ENCODE measurements at places on chromosomes 5 and 9.
A peak's percentile ranks its signal among the peaks of the same experiment; 100 is the strongest.

GRCh38 chr5:133780619-133781280 is 168.4 kb upstream of the FSTL4 start:
- DNase-seq: no peak

DNA sequence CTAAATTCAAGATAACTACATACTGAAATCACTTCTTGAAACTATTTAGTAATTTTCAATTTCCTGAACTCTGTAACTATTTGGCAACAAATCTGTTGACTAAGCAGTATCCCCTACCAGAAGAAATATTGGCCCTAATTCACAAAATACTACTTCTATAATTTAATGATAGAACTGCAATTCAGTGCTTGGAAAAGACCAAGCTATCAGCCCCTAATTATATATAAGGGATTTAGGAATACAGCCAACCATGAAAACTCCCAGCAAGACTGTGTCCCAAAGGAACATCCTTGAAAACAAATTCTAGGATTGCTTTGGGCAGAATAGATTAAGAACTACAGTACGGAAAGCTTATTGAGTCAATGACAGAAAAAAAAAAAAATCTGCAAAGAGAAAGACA is 169.2 kb downstream of the RAB3C start:
- DNase-seq: no peak

DNA sequence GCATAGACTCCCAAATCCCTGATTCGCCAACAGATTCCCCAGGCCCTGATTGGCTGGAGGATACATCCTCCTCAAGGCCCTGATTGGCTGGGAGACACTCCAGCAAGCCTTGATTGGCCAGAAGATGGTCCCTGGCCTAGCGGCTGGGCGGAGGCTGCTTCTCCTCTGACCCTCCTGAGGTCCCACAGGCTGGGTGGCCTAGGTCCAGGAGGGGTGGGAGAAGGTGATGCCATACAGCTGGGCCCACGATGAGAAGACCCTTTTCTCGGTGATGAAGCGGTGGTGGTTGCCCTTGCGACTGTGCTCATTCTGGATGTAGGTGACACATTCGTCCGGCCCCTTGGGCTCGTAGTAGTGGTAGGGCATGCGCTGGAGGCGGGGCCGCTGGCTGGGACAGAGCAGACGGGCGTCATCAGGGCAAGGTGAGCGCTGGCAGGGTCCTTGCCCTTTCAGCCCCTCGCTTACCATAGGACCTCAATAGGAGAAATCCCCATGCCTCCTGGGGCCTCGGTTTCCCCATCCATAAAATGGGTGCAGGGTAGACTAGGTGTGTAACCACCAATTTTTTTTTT is 9.0 kb upstream of the AK1 start:
- DNase-seq: no peak

DNA sequence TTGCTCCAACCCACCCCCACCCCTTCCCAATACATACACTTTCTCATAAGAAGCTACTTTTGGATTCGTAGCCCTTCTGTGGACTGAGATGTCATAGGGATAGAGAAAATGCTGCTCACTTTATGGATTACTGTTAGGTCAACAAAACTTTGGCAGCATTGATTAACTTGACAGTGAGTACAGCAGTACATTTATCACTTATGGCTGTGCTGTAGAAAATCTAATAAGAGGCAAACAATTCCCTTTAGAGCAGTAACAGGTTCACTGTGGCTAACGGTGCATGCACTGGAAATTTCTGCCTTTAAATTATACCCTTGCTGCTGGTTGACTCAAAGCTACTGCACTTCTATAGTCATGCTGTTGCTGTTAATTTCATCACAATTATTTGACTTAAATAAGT is 59.2 kb downstream of the PPIC start:
- DNase-seq: no peak

GRCh38 chr9:95250462-95251221 is 66.9 kb downstream of the FANCC start:
- no peak for DNase-seq

- no peak for DNase-seq
Observed at GRCh38 chr9:99725852-99726251, 95.8 kb upstream of the NR4A3 start.

DNA sequence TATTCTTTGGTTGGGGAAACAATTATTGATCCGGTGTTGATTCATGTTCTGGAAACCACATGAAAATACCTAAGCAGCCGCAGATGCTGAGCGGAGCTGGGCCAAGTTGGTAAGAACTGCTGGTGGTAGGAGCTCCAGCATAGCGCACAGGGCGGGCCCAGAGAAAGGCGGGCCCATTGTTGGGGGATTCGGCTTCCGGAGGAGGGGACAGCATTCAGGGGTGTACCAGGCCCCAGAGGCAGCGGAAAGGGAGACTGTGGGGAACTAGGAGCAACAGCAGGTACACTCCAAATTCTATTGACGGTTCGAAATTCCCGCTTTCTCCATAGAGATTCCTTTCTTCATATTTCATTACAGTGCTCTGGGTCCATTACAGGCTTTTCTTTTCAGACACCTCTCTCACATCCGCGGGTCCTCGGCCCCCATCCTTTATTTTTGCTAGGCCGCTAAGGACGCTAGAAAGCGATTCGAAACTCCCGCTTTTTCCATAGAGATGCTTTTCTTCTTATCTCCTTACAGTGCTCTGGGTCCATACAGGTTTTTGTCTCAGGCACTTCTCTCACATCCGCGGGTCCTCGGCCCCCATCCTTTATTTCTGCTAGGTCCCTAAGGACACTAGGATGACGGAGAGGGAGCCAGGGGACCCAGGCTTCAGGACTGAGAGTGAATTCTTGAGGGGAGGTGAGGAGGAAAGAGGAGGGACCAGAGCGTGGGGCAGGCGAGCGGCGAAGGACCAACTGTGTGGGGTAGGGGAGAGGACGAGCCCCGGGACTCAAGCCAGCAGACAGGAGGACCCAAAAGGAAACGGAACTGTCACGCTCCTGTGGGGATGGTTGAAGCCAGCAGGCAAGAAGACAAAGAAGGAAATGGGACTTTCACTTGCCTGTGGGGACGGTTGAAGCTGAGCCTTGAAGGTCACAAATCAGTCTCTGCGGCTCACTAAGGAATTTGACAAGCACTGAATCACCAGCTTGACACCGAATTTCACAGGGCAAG is at the start of gene CCDC152:
Gene CCDC152 (plus strand): TSS at position 213 of the 996 bp plus-strand sequence. CDS start 2,304 bp downstream, outside the sequence.
- peak; percentile 84 for DNase-seq

GRCh38 chr9:92986176-92987119 is 39.1 kb downstream of the FGD3 start:
- no peak for DNase-seq

DNA sequence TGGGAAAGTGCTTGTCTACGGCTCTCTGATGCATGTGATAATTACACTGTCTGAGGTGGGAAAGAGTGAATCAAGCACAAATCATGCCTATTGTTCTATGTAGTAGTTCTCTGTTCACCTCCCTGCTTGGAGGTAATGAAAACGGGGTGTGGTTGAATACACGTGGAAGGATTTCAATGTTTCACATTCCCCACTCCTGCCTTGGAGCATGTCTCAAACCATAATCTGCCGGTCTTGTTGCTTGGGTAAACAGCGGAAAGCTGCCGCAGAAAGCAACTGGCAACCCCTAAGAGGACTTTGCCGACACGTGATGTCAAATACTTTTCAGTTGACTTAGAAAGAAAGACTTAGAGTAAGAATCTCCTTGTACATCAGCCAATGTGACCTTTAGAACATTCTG is 63.5 kb upstream of the MOCS2 start:
- DNase-seq: no peak

DNA sequence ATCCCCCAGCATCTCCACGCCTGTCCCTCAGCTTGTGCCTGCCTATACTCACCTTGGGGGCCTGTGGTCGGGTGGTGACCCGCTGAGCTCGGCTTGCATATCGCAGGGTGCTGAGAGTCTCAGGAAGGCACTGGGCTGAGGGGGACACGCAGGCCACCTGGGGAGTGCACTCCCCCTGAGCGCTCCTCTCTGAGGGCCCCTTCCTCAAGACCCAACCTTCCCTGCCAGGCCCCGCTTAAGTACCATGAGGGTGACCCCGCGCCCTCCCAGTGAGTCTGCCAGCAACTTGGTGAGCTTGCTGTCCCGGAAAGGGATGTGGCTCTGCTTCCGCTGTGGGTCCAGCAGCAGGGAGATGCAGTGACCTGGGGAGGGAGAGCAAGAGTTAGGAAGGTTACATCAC is 4.1 kb downstream of the KIF12 start:
- DNase-seq: no peak

DNA sequence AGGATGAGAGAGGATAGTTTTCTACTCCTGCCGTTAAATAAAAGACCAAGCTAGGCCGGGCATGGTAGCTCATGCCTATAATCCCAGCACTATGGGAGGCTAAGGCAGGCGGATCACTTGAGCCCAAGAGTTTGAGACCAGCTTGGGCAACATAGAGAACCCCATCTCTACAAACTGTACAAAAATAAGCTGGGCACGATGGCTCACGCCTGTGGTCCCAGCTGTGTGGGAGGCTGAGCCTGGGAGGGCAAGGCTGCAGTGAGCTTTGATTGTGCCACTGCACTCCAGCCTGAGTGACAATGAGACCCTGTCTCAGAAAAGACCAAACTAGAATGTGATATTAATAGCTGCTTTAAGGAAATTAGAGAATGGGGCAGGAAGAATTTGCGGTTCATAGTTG is 158.4 kb downstream of the NIPBL start:
- no peak for DNase-seq

DNA sequence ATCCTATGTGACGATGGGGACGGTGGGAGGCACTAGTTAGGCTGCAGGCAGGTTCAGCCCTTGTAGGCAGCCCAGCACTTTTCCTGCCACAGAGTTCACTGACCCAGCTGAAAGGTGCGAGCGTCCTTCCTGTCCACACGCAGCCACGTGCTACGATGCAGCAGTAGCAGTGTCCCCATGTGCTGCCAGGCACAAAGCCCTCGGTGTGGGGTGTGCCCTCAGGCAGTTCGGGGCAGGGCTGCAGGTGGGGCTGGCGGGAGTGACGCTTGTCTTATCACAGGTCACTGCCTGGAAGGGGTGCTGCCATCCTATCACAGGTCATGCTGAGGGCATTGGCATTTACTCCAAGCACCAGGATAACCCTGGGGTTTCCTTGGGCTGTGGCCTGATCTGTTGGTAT is 46.8 kb upstream of the CLPTM1L start:
- no peak for DNase-seq

DNA sequence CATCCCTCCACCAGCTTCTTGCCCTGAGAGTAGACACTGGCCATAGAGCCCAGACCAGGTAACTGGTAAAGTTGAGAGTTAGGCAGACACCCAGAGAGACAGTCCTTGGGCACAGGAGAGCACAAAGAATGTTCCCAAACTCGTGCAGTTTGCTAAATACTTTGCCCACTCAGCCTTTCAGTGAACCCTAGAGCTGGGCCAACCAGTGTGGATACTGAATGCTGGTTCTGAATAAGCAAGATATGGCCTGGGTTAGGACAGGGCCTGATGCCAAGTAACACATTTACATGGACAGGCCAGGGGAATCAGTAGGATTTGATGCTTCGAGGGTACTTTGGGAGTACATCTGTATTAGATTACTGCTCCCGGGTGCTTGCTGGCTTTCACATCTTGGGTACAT is 185.4 kb downstream of the SH3GL2 start:
- no peak for DNase-seq

- DNase-seq: no peak
Observed at GRCh38 chr5:129572060-129572459, 112.0 kb downstream of the ADAMTS19 start.

GRCh38 chr9:136239983-136240330 is 5.7 kb downstream of the QSOX2 start:
- DNase-seq: no peak

GRCh38 chr5:641331-641765 is 29.2 kb downstream of the CEP72 start:
- DNase-seq: no peak

GRCh38 chr9:2023532-2023931 is 8.4 kb downstream of the SMARCA2 start:
- no peak for DNase-seq

GRCh38 chr9:111603041-111603440 is 3.6 kb upstream of the PTGR1 start:
- DNase-seq: no peak

GRCh38 chr5:112742424-112742823 is 4.7 kb downstream of the APC start:
- DNase-seq: no peak

- DNase-seq: no peak
Observed at GRCh38 chr5:133996683-133997252, 8.0 kb downstream of the VDAC1 start.

GRCh38 chr9:114691046-114691955 is 9.3 kb upstream of the TEX48 start:
- no peak for DNase-seq

GRCh38 chr9:133990366-133991213 is 1.5 kb downstream of the VAV2 start:
- no peak for DNase-seq

GRCh38 chr9:114058688-114059046 is 19.4 kb downstream of the AMBP start:
- no peak for DNase-seq

- DNase-seq: peak; percentile 79
Observed at GRCh38 chr9:95316794-95317118, 753 bp downstream of the FANCC start.

GRCh38 chr9:70101265-70101664 is 57.6 kb downstream of the MAMDC2 start:
- DNase-seq: no peak

GRCh38 chr9:61668846-61669245 is 479.0 kb downstream of the SPATA31A7 start:
- DNase-seq: no peak

GRCh38 chr5:42302186-42302585 is 121.1 kb upstream of the GHR start:
- DNase-seq: no peak

DNA sequence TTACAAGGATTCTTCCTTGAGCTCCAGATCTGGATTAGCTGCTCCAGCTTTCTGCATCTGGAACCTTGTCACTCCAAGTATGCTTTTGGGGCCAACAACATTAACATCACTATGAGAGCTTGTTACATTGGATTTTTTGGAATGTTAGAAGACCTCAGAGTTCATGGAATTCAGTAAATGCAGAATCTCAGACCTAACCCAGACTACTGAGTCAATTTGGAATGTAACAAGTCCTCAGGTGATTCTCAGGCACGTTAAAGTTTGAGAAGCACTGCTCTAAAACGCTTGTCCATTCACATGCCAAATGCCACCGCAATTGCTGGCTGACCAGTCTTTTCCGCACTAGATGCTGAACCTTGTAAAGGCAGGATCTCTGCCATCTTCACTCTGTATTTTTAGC is 251.4 kb upstream of the TRIM32 start:
- no peak for DNase-seq

DNA sequence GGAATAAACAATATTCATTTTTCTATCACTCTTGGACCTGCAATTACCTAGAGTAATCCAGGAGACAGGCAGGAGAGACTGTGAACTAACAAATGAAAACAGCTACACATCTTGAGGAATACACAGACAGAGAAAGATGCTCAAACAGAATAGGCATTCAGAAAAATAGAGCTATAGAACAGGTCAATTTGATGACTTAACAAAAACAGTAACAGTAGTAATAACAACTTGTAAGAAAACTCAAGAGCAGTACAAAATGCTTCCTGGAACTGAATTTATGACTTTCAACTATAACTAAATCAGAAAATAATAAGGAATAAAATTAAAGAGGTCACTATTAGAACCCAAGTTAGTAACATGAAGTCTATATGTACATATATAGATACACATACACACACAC is 579.3 kb downstream of the TLR4 start:
- DNase-seq: no peak
